ENCODE measurements at places on chromosomes 16 and 17.

DNA sequence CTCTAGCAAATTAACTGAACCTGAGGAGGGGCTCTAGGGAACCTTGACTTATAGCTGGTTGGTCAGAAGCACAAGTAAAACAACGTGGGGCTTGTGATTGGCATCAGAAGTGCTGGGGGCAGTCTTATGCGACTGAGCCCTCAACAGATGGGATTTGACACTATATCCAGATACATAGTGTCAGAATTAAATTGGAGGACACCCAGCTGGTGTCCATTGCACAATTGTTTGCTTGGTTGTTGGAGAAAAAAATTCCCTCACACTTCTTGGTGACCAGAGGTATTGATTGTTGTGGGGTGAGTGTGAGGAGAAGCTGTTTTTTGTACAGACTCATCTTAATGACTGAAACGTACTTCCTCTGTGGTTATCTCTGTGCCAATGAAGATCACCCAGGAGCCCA is 59.7 kb downstream of the NTN1 start:
- DNase-seq: no peak

- DNase-seq: no peak
These were observed 9.5 kb downstream of the NLRC5 start for GRCh38 chr16:56998861-56999260.

GRCh38 chr16:46974352-46974751 is 878 bp upstream of the DNAJA2 start:
- DNase-seq: no peak

DNA sequence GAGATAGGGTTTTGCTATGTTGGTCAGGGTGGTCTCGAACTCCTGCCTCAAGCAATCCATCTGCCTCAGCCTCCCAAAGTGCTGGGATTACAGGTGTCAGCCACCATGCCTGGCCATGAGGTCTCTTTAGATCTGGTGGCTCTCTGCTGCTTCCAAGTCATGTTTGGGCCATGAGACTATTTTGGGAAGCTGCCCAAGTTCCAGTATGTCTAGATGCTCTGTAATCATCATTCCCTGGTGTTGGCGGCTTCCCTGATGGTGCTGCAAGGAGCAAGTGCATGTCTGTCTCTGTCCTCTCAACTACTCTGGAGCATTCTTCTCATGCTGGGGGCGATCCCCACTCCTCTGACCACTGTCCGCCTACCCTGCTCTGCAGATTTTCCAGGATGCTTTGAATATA is 6.4 kb upstream of the ODF4 start:
- no peak for DNase-seq

DNA sequence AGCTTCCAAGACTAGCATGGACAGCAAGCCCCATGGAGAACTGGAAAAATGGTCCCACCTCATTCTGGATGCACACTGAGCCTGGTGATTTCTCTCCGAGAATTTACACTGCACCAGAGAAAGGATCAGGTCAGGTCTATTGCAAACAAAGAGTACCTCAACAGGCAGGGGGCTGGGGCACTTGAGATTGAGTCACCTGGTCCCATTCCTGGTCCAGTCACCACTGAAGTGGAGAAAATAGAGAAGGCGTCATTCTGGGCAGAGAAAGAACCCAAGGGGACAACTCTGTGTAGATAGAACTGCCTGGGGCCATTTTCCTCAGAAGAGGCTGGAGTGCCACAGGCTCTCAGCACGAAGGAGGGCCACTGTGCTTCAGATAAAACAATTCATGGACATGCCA is 38.4 kb downstream of the CENPV start:
- no peak for DNase-seq

DNA sequence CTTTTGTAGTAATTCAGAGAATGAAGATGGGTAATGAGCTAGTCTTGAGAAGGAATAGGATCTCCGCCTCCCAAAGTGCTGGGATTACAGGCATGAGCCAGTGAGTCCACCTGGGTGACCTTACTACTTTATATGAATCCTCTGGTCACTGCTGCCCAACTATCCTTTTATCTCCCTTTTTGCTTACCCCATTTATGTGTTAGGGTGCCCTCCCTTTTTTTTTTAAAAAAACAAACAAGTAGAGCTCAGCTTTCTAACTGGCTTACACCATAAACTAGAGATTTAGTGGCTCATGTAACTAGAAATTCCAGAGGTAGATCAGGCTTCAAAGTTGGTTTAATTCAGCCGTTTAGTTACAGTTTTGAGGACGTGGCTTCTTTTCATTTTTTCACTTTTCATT is 15.6 kb downstream of the USP10 start:
- no peak for DNase-seq

- DNase-seq: no peak
These were observed 24.8 kb upstream of the ASGR2 start for GRCh38 chr17:7139400-7139799.

GRCh38 chr16:64882078-64882784 is 239.6 kb downstream of the CDH11 start:
- no peak for DNase-seq
